ENCODE measurements at places on chromosomes 12 and 14.

- DNase-seq = no peak
These were observed 43.0 kb upstream of the GNPNAT1 start for GRCh38 chr14:52834440-52834842.

- DNase-seq = no peak
These were observed 10.2 kb downstream of the TPCN1 start for GRCh38 chr12:113231235-113232088.

- DNase-seq = no peak
These were observed 365.5 kb downstream of the TMEM121 start for GRCh38 chr14:105891631-105892452.

- no peak for DNase-seq
These were observed 92.5 kb downstream of the BCL11B start for GRCh38 chr14:99179506-99179905.

GRCh38 chr14:26444822-26445221, 153.0 kb downstream of the NOVA1 start:
- peak; percentile 1 for DNase-seq

DNA sequence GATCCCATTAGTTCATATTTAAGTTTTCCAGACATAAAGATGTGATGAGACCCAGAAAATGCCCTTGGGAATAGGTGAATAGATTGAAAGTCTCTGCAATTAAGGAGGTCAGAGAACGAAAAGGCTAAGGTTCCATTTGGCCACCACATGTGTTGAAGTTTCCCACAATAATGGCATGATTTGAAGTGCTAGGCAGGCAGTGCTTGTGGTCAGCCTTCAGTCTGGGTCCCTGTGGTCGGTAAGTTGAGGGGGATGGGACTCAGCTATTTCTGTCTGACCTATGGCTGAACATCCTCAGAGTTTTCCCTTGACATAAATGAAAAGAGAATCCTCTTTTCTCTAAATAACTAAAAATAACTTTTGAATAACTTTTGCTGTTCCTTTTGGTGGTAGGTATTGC, 92.4 kb downstream of the PELI2 start:
- DNase-seq = no peak

DNA sequence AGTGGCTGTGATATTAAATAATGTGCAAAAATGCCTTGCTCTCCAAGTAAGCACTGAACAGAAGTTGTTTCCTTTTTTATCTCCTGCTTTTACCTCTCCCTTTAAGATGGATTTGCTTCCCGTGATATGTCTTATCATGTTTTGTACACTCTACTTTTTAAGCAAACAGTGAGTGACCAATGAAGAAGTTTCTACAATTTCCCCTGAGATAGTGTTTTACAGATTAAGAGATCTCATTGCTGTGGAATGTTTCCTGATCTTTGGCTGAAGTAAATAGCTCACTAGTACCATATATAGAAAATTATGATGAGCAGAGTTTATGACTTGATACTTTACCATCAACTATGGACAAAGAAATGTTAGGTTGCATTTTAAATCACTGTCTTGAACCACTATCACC, 184.8 kb upstream of the PDE3A start:
- no peak for DNase-seq
